Activated CD4-positive, alpha-beta T cell treated with anti-CD3 and anti-CD28 coated beads for 24 hours (primary cell): ENCODE measurements at places on chromosomes 5 and 9.

DNA sequence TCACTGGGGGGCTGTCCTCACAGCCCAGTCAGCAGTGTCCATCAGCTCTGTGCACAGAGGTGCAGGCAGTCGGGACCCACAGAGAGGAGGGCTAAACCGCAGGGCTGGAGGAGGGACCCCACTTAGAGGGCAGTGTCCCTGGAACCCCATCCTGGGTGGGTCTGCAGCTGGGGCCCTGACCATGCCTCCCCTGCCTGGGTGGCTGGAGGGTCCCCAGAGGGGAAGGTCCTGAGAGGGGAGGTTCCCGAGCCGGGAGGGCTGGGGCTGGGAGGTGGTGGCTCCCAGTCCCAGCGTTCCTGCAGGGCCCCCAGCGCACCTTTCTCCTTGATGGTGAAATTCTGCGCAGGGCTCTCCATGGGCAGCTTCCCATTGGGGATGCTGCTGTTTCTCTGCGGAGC is 32.7 kb downstream of the EXOC3 start:
- DNase-seq: no peak

DNA sequence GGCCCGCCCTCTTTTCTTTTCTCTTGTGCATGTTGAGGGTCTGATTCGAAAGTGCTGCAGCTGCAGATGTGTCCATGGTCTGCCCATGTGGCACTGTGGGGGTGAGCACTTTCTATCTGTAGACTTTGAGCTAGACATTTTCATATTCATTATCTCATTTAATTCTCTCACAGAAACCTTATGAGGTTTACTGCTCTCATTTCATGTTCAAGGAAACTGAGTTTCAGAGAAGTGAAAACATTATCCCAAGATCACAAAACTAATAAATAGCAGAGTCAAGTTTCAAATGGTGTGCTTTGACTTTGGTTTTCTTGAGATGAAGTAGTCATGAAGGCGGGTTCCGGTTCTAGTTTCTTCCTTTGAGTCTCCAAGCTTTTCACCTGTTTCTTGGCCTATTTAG is 536.5 kb upstream of the ZNF462 start:
- DNase-seq: no peak

DNA sequence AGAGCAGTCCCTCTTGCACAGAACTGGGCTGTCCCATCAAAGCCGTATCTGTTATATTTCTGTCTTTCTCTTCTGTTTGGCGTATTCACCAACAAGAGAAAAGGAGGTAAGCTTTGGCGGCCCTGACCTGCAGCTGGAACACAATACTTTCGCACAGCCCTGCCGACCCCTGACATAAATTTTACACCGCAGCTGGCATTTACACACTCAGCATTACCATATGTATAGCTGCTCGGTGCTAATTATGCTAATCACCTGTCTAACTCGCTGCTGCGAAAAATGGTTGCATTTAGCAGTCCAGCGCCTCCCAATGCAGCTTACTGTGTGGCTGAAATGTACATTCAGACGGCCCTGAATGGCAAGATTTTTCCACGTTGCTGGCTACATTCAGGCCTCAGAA is 20.8 kb downstream of the PTCH1 start:
- no peak for DNase-seq

GRCh38 chr5:142250119-142250518 is 74.7 kb downstream of the SPRY4 start:
- DNase-seq: no peak

DNA sequence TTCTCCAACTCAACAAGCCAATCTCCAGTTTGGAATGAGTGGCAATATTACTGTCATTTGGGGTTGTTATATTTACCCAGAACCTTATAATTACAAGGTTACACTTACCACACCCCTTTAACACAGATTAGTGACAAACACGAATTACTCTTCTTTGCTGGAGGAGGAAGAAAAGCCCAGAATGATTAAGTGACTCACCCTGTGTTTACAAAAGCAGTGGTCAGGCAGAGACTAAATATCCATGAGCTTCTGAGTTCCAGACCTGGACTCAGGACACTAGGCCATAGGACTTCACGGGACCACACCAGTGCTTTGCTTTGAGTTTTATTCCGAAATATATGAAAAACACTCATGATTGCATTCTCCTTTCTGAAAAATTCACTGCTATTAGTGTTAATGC is 370.8 kb downstream of the TLE1 start:
- DNase-seq: no peak

- DNase-seq: no peak
These were observed 310.4 kb upstream of the EFNA5 start for GRCh38 chr5:107980923-107981692.

DNA sequence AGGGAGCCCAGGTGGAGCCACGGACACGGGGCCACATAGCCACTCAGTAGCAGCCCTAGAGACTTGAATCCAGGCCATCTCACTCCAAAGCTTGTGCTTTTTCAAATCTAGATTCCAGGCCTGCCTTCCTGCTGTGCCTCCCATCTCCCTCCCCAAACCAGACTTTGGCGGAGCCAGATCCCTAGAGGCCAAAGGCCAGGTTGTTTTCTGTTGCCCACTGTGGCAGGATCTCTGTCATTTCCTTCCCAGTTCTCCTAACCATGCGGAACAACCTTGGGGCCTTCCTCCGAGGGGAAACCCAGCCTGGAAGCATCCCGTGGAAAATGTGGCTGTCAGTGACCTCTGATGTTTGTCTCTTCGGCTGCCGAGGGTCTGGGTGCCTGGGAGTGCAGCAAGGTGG is 16.4 kb upstream of the RPS14 start:
- DNase-seq: no peak

DNA sequence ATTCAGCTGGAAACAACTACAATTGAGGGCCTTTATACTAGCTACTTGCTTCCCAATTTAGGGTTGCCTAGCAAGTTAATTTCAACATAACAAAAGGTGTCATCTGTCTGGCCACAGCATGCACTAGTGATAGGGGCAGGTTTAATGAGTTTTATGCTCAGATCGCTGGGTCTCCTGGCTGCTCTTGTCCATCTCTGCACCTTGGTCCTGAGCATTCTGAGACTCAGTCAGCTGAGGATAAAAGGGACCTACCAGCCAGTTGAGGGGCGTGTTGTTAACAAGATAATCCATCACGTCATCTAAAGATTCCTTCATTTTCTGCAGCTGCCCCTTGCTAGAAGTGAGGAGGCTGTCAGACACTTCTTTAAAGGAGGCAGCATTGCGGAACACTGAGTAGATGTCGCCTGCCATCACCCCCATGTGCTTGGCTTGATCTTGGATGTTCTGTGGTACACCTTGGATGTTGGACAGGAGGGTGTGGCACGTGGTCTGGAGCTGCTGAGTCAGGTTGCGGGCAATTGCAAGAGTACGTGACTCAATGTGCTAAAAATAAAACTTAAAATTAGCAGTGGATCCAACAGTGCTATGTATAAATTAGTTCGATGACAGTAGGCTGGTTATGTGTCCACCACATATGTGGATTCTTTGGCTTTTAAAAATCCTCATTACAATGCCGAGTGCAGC is 11.0 kb downstream of the PLIN2 start:
- DNase-seq: no peak

DNA sequence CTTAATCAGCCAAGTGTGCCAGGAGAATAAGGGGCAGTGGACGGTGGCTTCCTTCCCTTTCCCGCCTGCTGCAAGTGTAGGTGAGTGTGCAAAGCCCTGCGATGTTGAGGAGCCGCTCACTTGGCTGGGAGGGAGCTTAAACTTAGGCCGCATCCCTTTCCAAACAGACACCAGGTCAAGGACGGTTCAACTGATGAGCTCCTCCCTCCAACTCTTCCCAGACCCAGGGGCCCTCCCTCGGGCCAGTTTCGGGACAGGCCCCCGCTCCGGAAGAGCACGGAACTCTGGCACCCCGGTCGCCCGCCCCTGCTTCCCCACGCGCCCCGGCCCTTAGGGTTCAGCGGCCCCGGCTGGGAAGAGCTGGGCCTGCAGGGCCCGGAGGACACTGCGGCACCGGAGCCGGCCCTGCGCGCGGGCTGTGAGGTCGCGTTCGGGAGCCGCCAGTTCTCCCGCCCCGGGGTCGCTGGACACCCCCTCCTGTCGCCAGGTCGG is 481 bp downstream of the MRPL36 start:
- no peak for DNase-seq
